Activated naive CD8-positive, alpha-beta T cell treated with anti-CD3 and anti-CD28 coated beads, Interleukin-2, amount 50 U/mL, for 16 hours (primary cell): ENCODE measurements at places on chromosomes 2 and 18.

- DNase-seq: no peak
Observed at GRCh38 chr18:46393230-46393629, 263.8 kb downstream of the LOXHD1 start.

GRCh38 chr2:187299122-187299906, 148.7 kb downstream of the CALCRL start:
- no peak for DNase-seq

GRCh38 chr18:40882468-40882867, 1072.6 kb upstream of the PIK3C3 start:
- no peak for DNase-seq

DNA sequence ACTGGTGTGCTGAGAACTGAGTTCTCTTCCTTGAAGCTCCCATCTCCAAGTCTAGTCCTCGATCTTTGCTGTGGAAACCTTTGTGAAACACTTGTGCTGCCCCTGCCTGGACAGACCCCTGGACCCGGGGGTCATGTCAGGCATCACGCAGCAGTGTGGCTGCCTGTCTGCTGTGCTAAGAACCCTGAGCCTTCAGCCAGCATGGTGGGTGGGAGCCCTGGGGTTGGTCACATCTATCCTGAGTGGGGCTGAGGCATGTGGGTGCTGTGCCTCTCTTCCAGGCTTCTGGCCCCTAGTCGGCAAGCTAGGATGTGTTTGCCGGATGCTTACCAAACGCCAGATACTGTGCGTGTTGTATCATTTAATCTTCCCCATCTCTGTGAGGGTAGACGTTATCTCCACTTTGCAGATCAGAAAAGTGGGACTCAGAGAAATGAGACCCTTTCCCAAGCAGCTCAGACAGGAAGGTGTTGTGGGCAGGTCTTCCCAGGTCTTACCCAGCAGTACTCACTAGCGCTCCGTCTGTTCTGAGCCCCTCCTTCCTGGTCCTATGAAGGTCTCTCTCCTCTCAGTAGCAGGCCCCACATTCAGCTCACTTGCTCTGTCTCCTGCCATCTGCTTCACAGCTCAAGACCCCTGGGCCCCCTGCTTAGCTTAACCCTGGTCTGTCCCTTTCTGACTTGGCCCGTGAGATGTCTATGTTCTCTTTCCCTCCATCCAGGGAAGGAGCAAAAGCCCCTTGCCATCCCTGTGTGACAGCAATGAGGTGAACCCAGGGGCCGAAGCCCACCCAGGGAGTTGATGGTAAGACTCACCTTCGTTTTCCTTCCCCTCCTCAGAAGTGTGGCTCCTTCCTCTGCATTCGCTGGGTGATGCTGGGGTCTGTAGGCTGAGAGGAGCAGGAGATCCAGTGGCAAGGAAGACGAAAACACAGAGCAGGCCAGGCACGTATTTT, 242.8 kb downstream of the FAM210A start:
- DNase-seq: no peak

GRCh38 chr2:143607231-143608062, 478.2 kb downstream of the ARHGAP15 start:
- DNase-seq: no peak
